ENCODE measurements at places on chromosomes 6 and 20.

- DNase-seq, result no peak
Observed at GRCh38 chr6:149734915-149735314, 11.4 kb downstream of the NUP43 start.

DNA sequence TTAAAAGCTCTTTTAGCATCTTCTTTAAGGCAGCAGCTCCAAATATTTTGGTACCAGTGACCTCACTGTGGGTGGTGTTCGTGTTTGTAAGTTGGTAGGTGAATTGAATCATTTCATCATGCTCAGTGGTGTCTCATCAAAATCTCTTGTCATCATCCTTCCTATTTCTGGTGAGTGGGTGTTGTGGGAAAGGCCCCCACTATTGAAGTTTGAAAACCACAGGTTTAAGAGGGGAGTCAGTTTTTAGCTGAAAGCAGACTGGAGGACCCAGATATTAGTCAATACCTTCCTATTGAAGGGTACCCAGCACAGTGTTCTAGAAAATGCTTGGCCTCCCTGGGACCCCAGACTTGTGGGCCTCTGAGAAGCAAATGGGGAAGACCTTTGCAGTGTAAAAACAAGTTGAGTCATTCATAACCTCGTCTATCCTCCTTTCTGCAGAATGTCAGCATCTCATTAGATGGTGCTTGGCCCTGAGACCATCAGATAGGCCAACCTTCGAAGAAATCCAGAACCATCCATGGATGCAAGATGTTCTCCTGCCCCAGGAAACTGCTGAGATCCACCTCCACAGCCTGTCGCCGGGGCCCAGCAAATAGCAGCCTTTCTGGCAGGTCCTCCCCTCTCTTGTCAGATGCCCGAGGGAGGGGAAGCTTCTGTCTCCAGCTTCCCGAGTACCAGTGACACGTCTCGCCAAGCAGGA, 3.7 kb downstream of the PIM1 start:
- DNase-seq, result no peak

DNA sequence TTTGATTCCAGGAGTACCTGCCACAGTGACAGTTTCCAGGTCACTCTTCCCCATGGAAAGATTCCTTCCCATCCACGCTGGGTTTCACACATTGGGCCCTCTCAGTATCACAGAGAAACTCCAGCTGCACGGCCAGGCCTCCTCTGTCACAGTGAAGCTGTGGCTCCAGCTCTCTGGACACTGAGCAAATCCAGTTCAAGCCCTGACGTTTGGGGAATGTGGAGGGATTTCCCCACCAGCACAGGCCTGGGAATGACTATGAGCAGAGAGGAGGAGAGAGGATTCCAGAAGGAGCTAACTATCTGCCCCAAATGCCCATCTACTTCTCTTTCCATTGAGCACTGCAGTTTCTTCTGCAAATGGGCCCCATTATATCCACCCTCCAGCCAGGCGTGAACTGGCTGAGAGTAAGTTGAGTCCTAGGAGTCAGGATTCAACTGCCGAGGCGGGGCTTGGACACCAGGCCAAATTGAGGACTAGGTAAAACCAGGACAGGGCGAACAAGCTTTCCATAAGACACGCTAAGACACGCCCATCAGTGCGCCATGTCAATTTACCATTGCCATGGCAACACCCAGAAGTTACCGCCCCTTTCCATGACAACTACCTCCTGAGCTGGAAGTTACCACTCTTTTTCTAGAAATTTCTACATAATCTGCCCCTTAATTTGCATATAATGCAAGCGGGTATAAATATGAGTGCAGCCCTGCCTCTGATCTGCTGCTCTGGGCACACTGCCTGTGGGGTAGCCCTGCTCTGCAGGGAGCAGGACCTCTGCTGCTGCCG, 9.2 kb upstream of the BNIP5 start:
- DNase-seq, result no peak

- DNase-seq, result no peak
Observed at GRCh38 chr6:158686791-158687381, 37.0 kb downstream of the SYTL3 start.

DNA sequence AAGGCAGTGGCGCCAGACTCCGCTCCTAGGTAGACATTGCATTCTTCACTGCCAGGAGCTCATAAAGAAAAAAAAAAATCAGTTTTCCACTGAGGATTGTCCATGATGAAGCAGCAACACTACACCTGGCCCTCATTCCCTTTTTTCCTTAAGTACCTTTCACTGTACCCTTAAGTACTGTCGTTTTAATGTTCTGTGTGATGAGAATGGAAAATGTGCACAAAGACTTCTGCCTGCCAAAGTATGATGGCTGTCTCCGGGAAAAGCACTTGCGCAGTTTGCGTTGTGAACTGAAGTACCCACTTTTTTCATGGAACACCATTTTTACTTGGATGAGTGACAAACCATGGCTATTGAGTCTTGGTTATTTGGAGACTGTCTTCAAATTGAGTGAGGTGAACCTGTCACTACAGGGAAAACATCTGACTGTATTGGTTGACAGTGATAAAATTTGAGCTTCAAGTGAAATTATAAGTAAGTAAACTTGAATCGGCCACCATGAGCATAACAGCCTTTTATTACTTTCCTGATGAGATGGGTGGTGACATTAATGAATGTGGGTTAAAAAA, 104.8 kb downstream of the NCOA3 start:
- DNase-seq, result peak; percentile 70

DNA sequence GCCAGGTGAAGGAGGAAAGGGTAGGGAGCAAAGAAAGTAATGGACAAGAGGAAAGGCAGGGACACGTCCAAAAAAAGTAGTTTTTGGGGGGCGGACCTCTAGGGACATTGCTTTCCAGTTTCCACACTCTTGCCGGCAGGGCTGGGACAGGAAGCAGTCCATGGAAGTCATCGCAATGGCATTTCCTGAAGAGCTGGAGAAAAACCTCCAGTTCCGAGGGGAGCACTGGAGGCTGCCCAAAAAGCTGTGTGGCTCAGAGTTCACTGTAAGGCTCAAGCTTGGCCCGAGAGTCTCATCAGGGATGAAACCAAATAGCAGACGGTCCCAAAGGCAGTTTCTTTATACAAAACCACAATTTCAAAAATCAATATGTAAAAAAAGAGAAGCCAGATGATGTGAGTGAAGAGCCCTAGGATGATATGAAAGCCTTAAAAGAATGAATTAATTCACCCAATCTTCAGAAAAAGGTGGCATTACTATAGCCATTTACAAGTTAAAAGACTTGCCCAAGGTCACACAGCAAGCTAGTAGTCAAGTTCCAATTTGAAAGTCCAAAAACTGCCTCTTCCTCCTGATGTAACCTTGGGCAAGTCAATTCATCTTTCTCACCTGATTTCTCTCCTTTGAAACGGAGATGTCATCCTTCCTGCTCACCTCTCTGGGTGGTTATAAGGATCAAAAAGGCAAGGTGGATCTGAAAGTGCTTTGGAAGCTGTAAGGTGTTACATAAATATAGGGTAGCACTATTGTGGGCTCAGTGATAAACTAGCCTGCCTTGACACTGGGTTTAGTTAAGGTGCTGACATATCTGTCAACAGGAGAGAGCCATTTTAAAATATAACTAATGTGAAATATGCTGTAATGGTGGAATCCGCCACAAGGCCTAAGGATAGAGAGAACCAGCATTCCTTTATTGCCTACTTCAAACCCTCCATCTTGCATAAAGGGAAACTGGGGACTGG, 9.1 kb downstream of the BCL2L1 start:
- DNase-seq, result no peak

Data from DMS79 treated with DMSO at 0.1 percent for 48 hours (cell line).